ENCODE measurements at places on chromosomes 3 and 15.

DNA sequence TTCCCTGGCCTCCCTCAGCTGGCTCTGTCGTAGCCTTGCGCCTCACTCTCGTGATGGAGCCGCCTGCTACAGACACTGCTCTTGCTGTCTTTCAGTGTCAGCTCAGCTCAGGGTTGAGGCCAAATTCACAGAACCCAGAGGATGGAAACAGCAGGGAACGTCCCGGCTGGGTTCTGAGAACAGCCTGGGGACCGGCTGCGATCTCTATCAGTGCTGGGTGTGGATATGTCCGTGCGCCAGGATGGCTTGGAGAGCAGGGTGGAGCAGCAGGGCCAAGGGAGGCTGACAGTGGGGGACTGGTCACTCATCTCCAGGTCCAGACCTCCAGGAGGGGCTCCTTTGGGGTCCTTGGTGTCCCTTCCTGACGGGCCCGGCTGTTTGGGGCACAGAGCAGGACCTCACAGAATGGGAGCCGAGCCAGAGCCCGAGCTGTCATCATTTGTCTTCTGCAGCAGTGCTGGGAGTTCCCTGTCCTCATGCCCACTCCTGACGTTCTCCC, 18.4 kb downstream of the KLF15 start:
- no peak for DNase-seq

GRCh38 chr3:88433568-88433967, 283.8 kb downstream of the C3orf38 start:
- no peak for DNase-seq

DNA sequence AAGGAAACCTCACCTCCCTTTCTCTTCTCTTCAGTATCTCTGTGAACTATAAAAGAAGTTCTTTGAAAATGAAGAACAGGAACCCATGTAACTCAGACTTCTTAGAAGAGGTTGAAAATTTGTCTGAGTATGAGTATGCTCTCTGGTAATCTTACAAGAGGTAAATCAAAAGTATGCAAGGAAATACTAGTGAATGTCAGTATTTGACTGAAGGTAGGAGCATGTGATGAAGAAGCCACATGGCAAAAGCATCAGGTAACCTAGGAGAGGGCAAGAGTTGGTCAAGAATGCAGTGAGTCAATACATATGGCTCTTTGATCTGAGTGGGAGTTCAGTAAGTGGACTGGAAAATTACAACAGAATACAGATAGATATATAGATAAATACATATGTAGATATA, 133.0 kb upstream of the NECTIN3 start:
- DNase-seq: no peak

- no peak for DNase-seq
These were observed 34.6 kb downstream of the IGSF10 start for GRCh38 chr3:151426341-151426657.

DNA sequence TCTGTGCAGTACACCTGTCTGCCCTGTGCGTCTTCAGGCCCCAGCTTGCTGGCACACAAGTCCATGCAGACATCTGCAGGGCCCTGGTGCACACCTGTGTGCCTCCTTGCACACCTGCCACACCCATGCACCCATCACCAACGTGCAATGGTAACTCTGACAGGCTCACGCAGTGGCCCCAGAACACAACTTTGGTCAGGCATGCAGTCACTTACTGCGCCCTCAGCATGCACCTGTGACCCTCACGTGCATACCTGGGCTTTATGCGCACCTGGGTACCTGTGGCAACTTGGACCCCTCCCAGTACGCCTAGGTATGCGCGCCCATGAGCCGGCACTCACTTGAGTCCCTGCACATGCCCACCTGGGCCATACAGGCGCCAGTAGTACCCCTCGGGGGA, 1.7 kb downstream of the PLXND1 start:
- DNase-seq: no peak

DNA sequence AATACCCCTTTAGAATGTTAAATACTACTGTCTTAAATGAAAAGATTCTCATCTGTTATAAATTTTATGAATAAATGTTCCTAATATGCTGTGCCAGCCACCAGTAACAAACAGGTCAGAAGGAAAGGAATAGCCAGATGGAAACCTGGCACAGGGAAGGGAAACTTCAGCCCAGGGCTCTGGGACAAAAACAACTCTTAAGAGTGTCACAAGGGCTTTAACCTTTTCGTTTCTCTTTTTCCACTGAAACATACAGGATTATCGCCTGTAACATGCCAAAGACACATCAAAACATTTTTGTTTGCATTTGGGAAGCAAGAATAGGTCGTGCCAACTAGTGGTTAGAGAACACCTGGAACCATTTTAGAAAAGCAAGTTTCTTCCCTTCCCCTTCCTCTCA, 109.0 kb upstream of the NEDD4 start:
- no peak for DNase-seq

DNA sequence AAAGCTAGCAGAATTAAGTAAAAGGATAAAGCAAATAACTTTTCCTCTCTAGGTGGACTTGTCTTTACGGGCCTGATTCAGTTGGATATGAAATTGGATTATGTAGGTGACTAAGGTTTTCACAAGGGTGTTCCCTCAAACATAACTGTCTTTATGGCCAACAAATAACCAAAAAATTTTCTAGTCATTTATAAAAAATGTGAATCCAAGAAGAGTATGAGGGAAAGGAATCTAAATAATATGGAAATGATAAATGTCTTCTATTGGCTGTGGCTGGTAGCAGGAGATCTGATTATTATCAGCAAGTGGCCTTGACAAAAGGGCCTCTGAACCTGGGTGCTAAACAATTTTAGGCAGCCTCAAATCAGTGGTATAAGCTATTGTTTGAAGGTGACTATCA, 594.0 kb upstream of the UBE2E2 start:
- DNase-seq: no peak

GRCh38 chr3:176951586-176952292, 245.5 kb downstream of the TBL1XR1 start:
- no peak for DNase-seq

GRCh38 chr3:157652366-157652765, 149.2 kb upstream of the VEPH1 start:
- DNase-seq: no peak

- DNase-seq: no peak
These were observed 12.9 kb upstream of the CCDC80 start for GRCh38 chr3:112653881-112654300.

Measured in head of caudate nucleus (tissue), 42 donors.